Bronchial smooth muscle cell (primary cell): ENCODE measurements at places on chromosomes 7 and 10. TPM values are rescaled to one million over a fixed set of nuclear protein-coding genes. Genes with fewer than 3 reads are reported as not detected.

Gene NPFFR1
- total RNA-seq, result under 0.01 TPM in 1 of 2 replicates, not detected in the other

Gene MYO1G
- under 0.01 TPM in 2 replicates for total RNA-seq

Gene SPDYE2B
- not detected in 2 replicates for total RNA-seq

Gene ZNF804B
- not detected in 2 replicates for total RNA-seq

Gene UNC5B
- total RNA-seq, result 3.9 and 11.4 TPM in 2 replicates

Gene ANXA8
- total RNA-seq, result 0.32 and 0.52 TPM in 2 replicates

Gene AUTS2
- total RNA-seq, result 1.9 and 2.2 TPM in 2 replicates

Gene FAM180A
- 14.7 and 20.2 TPM in 2 replicates for total RNA-seq

Gene GDF2
- total RNA-seq, result not detected in 2 replicates

Gene GSDME
- total RNA-seq, result 48.9 and 49.2 TPM in 2 replicates

Gene SFRP4
- total RNA-seq, result 0.32 and 1.5 TPM in 2 replicates

Gene PHTF2
- total RNA-seq, result 8.9 and 18.4 TPM in 2 replicates

Gene CCAR1
- 16.9 and 17.5 TPM in 2 replicates for total RNA-seq

Gene IL15RA
- 1.4 and 5.3 TPM in 2 replicates for total RNA-seq

Gene NOS3
- total RNA-seq, result 0.17 and 0.32 TPM in 2 replicates

Gene OR13A1
- total RNA-seq, result under 0.01 TPM in 1 of 2 replicates, not detected in the other

Gene PDIA4
- 222 and 241 TPM in 2 replicates for total RNA-seq

Gene PFKFB3
- total RNA-seq, result 19.4 and 24.4 TPM in 2 replicates

Gene BEND7
- 0.63 and 0.69 TPM in 2 replicates for total RNA-seq

Gene CLDN3
- under 0.01 TPM in 1 of 2 replicates, not detected in the other for total RNA-seq

Gene PAPOLB
- total RNA-seq, result under 0.01 TPM in 2 replicates

Gene INA
- under 0.01 and 0.47 TPM in 2 replicates for total RNA-seq

Gene TBC1D12
- 9.2 and 13.6 TPM in 2 replicates for total RNA-seq

Gene CRYGN
- 0.26 and 0.47 TPM in 2 replicates for total RNA-seq

Gene MDFIC
- 31.4 and 40.5 TPM in 2 replicates for total RNA-seq

Gene MRC1
- total RNA-seq, result not detected in 2 replicates

Gene CPSF4
- 26.5 and 27.6 TPM in 2 replicates for total RNA-seq

Gene CNPY1
- not detected in 2 replicates for total RNA-seq

Gene ZNF248
- 7.5 and 8.8 TPM in 2 replicates for total RNA-seq

Gene BAZ1B
- total RNA-seq, result 39.0 and 44.4 TPM in 2 replicates

Gene ADAM12
- 9.1 and 11.5 TPM in 2 replicates for total RNA-seq

Gene ZNF467
- 0.77 and 0.95 TPM in 2 replicates for total RNA-seq

Gene MMP21
- not detected in 2 replicates for total RNA-seq

Gene AKR1B15
- total RNA-seq, result not detected in 2 replicates

Gene ATRNL1
- 0.16 and 0.69 TPM in 2 replicates for total RNA-seq

Gene MAD1L1
- 55.2 and 59.7 TPM in 2 replicates for total RNA-seq

Gene CADPS2
- total RNA-seq, result 11.8 and 16.6 TPM in 2 replicates

Gene DOCK1
- total RNA-seq, result 97.9 and 121 TPM in 2 replicates

Gene AVPI1
- total RNA-seq, result 21.0 and 34.7 TPM in 2 replicates

Gene DCLRE1A
- 3.2 and 4.3 TPM in 2 replicates for total RNA-seq

Gene LRRC61
- total RNA-seq, result 0.69 and 1.4 TPM in 2 replicates

Gene SLC39A12
- total RNA-seq, result 0.09 TPM in 1 of 2 replicates, not detected in the other

Gene ASB4
- not detected in 2 replicates for total RNA-seq

Gene RAB19
- total RNA-seq, result not detected in 2 replicates

Gene POLR3A
- total RNA-seq, result 12.5 and 14.3 TPM in 2 replicates

Gene NUTM2E
- not detected in 2 replicates for total RNA-seq

Gene STARD3NL
- 47.0 and 60.8 TPM in 2 replicates for total RNA-seq

Gene CYP26C1
- total RNA-seq, result under 0.01 TPM in 2 replicates

Gene DENND2A
- 38.6 and 47.7 TPM in 2 replicates for total RNA-seq

Gene GIMAP8
- under 0.01 TPM in 1 of 2 replicates, not detected in the other for total RNA-seq
